ENCODE measurements at places on chromosomes 16 and 17.
A peak's percentile ranks its signal among the peaks of the same experiment; 100 is the strongest.

DNA sequence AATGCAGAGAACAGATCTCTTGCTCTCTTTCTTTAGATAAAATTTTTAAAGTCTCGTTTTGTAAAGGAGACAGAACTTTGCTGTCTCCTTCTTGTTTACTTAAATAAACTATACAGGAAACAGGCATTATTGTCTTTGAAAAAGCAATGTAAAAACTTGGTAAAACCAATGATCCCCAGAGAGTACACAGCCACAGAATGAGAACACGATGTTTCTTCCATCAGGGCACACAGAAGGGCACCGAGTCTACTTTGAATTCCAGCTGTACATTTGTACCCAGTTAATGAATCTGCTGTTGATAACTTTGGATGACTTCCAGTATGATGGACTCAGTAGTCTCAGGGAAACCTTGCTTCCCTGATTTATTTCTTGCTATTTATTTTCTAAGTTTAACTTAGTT lies 8.1 kb upstream of the TMEM100 start:
- no peak for DNase-seq

DNA sequence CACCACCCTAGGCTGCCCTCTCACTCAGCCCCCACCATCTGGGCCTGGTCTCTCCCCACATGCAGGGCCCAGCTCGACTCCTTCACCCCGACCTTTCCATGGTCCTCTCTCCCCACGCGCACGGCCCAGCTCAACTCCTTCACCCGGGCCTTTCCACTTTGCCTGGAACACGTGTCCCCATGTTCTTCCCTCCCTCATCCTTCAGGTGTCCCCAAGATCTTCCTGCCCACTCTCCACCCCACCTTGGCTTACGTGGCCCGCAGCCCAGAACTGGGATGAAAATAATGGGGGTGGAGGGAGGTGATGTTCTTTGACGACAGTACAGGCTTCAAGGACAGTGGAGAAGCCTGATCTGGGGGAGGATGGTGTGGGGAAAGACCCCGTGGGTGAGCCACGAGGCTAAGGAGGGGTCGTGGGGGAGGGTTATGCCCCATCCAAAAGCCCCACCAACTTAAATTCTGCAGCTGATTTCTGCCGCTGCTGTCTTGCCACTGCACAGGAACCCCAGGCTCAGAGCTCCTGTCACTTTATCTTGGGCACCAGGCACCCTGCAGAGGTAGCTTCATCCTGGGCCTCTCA lies 9.9 kb upstream of the MEAK7 start:
- DNase-seq = no peak

DNA sequence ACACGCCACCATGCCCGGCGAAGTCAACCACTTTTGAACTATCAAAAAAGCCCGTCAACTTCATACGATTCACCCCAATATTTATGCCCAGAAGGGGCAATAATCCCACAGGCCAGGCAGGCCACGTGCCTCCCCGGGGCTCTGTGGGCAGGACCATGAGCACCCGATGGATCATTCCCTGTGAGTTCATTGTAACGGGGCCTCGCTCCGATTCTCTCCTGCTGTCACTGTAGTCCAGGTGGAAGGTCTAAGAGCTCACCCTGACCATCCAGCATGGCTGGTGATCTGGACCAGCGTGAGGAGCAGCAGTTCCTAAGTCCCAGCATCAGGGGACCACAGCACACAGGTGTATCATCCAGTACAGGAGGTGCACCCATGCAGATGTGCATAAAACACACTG lies 77.5 kb upstream of the DOC2B start:
- no peak for DNase-seq

DNA sequence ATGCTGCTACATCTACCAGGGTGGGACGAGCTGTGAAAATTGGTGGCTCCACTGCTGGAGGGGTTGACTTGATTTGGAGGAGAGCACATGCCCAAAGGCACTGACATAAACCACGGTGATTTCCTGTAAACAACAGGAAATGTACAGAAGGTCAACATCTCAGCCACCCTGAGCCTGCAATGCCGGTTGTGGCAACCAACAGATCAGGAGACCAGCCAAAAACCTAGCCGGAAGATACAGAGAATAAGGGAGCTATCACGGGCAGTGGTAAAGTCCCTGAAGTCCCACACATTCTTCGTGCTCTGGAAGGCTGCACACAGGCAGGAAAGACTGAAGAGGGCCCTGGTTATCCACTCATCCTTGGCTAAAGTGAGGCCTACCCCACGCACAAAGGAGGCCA lies 56.2 kb downstream of the ADCY9 start:
- no peak for DNase-seq

- no peak for DNase-seq
Observed at GRCh38 chr17:16314859-16315258, 38.4 kb downstream of the CENPV start.

DNA sequence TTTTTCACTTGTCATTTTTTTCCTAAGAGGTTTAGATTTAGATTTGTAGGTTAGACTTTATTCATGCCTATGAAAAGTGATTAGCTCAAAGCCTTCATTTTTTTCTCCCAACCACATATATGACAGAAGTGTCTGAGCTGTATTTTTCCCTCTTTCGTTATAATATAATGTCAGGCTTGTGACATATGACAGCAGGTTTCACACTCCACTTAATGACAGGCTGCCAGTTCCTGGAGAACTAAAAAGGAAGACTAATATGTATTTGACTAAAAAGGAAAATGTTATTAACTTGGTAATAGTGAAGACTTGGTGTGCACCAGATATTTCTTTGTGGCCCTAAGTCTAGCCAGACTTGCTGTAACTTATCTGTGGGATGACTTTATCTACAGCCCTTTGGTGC lies 200.7 kb upstream of the CACNG5 start:
- DNase-seq = no peak

DNA sequence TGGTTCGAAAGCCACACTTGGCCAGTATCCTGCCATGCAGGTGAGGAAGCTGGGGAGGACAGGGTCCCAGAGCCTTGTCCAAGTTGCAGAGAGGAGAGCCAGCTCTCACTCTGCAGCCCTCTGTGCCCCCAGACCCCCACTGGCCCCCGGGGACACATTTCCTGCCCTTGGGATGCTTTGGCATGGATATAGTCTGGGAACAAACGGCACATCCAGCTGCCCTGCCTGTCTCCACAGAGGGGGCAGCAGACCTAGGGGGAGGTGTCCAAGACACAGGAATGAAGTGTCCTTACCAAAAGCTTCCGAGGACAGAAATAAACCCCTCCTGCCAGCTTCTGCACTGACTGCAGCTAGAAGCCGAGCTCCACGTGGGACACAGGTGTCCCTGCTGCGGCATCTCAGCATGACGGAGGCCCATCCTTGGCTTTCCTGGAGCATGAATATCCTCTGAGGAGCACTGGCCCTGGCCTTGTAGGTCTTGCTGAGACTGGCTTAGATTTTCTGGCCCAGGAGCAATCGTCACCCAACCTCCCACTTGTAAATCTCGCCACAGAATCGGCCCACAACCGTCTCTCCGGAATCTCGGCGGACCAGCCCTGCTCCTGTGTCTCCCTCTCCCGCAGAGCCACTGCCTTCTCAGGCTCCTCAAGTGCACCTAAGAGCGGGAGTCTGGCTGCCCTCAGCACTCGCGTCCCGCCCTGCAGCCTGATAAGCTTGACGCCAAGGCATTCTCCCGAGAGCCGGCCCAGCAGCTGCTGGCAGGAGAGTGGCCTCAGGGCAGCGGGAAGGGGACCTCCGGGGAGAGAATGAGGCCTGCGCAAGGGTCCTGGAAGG lies 1.1 kb upstream of the CAPN15 start:
- DNase-seq = no peak

- peak; percentile 78 for DNase-seq
Observed at GRCh38 chr17:12765548-12765947, 23.8 kb upstream of the ARHGAP44 start.

Data from epithelial cell of prostate (primary cell).